ENCODE measurements at places on chromosomes 13 and 19. TPM values are rescaled to one million over a fixed set of nuclear protein-coding genes. Genes with fewer than 3 reads are reported as not detected.

KCTD15 gene
- 9.3 TPM for total RNA-seq

- DNase-seq: no peak
Measured at GRCh38 chr13:110407531-110407930, 100.4 kb downstream of the COL4A2 start.

GRCh38 chr13:75271846-75272245 lies 210.1 kb downstream of the TBC1D4 start:
- DNase-seq: no peak

DNA sequence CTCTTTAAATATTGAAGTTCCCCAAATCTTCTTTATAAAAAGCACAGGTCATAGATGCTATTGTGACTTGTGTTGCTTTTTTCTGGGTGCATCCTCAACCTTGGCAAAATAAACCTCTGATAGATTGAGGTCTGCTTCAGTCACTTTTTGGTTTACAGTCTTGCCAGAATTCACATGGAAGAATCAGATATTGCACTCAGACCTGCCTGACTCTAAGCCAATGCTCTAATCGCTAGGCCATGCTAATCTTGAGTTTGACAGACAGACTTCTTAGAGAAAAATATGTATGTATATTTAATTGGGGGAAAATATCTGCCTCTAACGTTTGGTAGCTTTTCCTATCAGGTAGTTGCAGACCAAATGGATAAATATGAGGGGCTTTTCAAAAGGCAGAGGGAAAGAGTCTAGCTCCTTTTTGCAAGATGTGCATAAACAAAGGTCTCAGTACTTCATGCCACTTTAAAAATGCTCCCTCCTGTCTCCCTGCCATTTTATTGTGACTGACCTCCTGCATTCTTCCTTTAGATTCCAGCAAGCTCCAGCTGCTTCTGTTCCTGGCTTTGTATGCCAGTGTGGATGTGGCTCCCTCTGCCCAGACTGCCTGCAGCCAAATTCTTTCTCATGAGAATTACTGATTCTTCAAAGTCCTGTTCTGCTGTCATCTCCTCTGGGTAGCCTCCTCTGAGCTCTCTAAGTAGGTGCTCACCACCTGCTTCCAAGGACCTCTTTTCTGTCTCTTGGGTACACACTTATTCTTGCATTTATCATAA lies 42.4 kb upstream of the RFC3 start:
- DNase-seq: no peak

DNA sequence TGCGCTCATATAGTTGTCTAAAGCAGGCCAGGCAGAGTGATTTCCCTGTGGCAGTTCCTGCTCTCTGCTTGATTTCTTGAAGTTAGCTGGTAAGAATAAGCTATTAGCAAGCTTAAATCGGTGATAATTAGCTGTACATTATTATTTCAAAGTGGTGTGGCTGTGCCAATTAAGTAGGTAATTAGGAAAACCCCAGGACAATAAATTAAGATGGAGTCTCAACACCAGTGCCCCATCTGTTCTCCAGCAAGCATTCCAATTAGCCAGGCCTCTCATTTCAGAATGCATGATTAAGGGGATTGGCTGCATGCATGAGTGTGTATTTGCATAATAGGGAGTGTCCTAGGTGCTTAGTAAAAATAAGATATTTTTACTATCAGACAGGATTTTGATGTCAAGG lies 342.3 kb downstream of the GPC5 start:
- DNase-seq: no peak

DNA sequence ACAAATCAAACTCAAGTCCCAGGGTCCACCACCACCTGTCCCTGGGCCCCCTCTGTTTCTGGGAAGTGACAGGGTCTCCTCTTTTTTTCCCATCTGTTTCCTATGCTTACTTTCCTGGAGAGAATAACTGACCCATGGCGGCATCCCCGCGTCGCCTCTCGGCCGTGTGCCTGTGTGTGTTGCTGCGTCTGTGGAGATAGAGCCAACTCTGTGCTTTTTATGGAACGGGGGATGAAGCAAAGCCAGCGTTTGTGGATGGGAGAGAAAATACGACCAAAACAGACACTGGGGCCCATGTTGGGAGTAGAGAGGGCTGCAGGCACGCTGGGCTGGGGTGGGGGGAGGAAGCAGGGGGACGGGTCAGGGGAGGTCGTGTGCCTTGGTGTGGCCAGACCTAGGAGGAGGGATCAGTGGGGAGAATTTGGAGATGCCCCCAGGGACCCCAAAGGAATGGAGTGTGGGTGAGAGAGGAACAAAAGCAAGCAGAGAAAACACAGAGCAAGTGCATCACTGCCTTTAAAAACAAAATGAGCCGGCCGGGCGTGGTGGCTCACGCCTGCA lies 16.6 kb downstream of the PLK5 start:
- DNase-seq: no peak

Data from CD4-positive, alpha-beta memory T cell (primary cell).